ENCODE measurements at places on chromosomes 4 and X.

DNA sequence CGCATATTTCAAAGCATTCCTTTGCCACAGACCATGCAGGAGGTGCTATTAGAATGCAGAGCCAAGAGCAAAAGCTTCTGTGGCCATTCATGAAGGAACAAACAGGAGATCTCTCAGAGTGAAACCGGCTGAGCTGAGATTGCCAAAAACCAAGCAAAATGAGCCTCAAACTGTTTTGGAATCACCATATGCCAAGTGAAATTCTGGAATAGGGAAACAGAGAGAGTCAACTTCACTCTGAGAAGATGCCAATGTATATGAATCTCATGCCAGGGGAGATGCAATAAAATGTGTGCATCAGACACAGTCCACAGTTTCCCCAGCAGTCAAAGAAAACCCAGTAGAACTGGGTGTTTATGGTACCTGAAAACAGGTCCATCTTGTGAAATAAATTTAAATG lies 42.3 kb downstream of the SRPX start:
- DNase-seq = no peak

DNA sequence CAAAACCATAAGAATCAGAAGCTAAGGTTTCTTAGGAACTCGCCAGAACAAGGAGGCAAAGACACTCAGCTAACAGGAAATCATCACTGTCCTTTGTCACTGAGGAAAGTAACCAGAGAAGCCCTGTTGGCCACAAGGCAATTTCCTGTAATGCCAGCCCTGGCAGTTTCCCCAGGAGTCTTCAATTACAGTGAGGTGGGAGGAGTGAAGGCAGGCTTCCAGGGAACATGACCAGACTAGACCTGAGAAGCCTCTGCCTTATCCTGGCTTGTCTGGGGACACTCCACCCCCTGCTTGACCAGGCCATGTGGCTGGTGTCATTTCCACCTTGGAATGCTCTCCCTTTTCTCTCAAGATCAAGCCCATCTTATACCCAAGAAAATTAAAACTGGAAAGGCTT lies 125.3 kb downstream of the COL4A6 start:
- DNase-seq = no peak

GRCh38 chr4:152014280-152014679 lies 253.5 kb upstream of the GATB start:
- DNase-seq = no peak

- no peak for DNase-seq
These were observed 1584.3 kb downstream of the STIM2 start for GRCh38 chr4:28444886-28445496.

GRCh38 chr4:20383283-20383682 lies 131.6 kb downstream of the SLIT2 start:
- no peak for DNase-seq

GRCh38 chrX:155893521-155893920 lies 12.4 kb downstream of the VAMP7 start:
- DNase-seq = no peak

DNA sequence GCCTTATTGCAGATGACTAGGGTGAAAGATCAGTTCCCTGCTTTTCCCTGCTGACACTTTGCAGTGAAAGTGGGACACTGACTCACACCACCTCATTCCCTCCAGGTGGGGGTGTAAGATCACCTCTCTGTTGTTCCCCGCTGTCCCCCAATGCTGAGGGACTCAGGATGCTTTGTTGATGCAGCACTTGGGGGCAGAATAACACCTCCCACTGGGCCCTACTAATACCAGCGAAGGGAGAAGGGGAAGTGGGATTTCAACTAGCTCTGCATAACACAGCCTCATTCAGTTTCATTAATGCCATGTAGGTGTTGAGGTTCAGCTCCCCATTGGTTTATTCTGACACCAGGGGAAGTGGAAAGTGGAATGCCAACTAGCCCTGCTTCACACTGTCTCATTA lies 43.6 kb upstream of the IL1RAPL2 start:
- DNase-seq = no peak

GRCh38 chrX:4925911-4926310 lies 1212.5 kb upstream of the PRKX start:
- no peak for DNase-seq

DNA sequence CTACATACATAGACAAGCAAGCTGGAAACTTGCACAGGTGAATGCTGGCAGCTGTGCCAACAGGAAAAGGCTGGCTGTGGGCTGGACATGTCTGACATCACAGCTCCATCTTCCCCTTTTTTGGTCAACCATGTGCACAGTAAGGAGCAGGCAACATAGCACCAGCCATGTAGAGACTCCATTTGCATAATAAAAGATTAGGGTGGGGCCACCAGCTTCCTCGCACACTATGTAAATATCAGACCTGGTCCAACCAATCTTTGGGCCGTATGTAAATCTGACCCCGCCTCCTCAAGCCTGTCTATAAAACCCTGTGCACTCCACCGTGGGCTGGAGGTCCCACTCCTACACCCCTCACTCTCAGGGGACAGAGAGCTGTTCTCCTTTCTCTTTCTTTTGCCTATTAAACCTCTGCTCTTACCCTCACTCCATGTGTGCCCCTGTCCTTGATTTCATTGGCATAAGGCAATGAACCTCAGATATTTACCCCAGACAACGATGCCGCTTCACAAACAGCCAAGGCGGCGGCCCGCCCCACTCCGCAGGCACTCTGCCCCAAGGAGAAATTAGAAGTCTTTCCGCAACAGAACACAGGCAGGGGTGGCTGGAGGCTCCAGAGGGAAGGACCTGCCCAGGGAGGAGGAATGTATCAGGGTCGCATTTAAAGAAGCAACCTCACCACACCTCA lies 862.2 kb downstream of the TRIML1 start:
- DNase-seq = no peak

DNA sequence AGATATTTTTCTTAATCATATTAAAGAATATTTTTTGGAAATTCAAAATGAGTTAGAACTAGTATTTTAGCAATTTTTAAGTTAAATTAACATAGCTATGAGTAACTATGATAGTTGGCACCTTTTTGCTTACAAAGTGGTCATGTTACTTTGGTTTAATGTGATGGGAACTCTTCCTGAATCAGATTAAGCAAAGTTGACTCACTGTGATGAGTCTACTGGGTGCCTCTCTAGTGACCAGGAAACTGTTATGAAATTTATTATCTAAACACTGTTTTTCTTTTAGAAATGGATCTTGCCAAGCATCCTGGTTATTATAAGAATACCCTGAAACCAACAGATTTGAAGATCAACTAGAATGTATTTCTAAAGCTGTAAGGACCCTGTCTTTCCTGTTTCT lies 985.8 kb downstream of the TRAM1L1 start:
- no peak for DNase-seq

- DNase-seq = no peak
These were observed 59.3 kb downstream of the WDFY3 start for GRCh38 chr4:84907145-84907544.

DNA sequence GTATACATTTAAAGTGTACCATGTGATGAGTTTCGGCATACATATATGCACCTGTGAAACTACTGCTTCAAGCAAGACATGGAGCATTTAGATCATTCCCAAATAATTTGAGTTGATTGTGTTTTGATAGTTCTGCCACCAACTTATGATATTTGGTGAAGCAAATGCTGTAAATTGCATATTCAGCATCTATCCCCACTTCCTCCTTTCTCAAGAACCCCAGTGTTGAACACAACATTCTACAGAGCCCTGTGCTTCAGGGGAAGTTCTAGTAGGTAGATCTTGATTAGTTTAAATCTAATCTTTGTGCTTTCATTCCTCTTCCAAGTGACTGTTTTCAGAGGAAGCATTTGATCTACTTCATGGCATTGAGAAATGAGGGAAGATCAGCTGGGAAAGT lies 5.4 kb upstream of the SHROOM3 start:
- DNase-seq = no peak

GRCh38 chr4:119788349-119789266 lies 160.0 kb upstream of the PDE5A start:
- DNase-seq = no peak

GRCh38 chr4:131426023-131426758 lies 1722.9 kb upstream of the PCDH10 start:
- DNase-seq = no peak

- DNase-seq = no peak
These were observed 310.5 kb downstream of the CFAP299 start for GRCh38 chr4:80646061-80646460.

DNA sequence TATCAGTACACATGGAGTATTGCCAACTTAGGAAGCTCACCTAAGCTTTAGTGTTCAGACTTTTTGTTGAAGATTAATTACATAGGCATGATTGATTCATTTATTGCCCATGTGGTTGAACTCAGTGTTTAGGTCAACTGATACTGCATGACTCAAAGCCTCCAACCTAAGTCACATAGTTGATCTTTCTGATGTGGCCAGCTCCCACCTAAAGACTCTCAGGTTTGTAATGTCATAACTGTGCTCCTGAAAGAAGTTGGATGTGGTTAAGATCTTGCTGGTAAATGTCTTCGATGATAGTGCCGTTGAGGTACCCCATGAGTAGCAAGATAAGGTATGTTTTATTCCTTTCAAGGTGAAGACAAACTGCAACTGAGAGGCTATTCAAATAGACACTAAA lies 192.5 kb downstream of the EDA start:
- DNase-seq = no peak

DNA sequence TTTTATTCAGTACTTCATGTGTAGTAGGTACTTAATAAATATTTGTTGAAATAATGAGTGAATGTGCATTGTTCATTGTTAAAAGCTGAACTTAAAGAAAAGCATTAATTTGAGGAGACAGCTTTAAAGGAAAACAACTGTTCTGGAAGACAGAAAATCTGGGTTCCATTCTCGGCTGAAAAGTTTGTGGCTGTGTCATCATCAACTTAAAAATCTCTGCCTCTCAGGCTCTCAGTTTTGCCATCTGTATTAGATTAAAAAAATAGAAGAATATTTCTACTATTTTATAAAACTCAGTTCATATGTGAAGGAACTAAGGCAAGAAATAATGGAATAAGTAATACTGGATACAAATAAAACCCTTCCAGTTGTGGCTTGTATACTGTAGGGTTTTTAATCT lies 62.5 kb downstream of the FSTL5 start:
- DNase-seq = no peak

GRCh38 chr4:106996490-106996889 lies 39.6 kb downstream of the DKK2 start:
- DNase-seq = no peak

GRCh38 chrX:10965174-10965798 lies 145.8 kb upstream of the HCCS start:
- DNase-seq = no peak

DNA sequence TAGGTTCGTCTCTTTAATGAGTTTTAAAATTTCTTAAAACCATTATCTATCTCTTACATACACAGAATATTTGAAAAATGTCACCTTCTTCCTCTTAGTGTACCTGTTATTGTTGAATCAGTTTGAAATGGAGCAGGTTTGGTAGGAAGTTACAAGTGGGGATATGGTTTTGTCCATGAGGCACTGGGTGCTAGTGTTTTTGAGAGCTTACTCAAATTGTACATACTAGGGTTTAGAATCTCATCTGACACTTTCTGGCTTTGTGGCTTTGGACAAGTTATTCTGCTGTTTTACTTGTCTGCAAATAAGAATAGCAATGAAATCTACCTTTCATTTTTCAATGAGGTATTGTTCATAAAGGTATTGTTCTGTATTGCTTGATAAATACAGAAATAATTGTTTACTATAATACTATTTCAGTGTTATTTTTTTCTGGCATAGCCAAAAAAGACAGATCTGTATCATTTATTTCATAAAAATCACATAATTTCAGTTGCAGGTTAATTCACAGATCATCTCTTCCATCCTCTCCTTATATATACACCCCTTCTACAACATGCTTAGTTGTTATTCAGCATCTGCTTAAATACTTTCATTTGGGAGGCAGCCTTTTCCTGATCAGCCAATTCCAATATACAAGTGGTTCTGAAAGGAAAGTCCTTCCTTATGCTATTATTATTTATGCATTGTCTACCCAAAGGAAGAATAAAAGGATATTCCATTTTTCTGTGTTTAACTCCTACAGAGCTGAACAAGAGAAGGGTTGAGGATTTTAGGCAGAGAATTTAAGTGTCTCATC lies 13.3 kb downstream of the NCAPG start:
- no peak for DNase-seq

GRCh38 chr4:13851085-13851940 lies 223.8 kb upstream of the BOD1L1 start:
- DNase-seq = no peak

- no peak for DNase-seq
These were observed 127.3 kb upstream of the CPEB2 start for GRCh38 chr4:14874990-14875389.

GRCh38 chr4:85994576-85994975 lies 365.3 kb downstream of the MAPK10 start:
- no peak for DNase-seq

- DNase-seq = no peak
These were observed 23.3 kb downstream of the HOPX start for GRCh38 chr4:56657818-56658217.

GRCh38 chrX:135984791-135985156 lies 461 bp upstream of the SLC9A6 start:
- DNase-seq = no peak

Data from T-helper 2 cell (primary cell).